ENCODE measurements at places on chromosomes 2 and 18. TPM values are rescaled to one million over a fixed set of nuclear protein-coding genes. Genes with fewer than 3 reads are reported as not detected.

The ATP6V1B1 gene
- 10.9 TPM for polyA plus RNA-seq

The PROC gene
- 1.7 TPM for polyA plus RNA-seq

The ALPI gene
- not detected for polyA plus RNA-seq

The DSC3 gene
- polyA plus RNA-seq = 0.04 TPM

The OBSL1 gene
- 332 TPM for polyA plus RNA-seq

The DSG1 gene
- polyA plus RNA-seq = 0.05 TPM

The GALNT5 gene
- polyA plus RNA-seq = not detected

The TTR gene
- 1,639 TPM for polyA plus RNA-seq

The RNF152 gene
- polyA plus RNA-seq = 2.0 TPM

The GBX2 gene
- polyA plus RNA-seq = not detected

The PCBP1 gene
- polyA plus RNA-seq = 132 TPM

The ZDBF2 gene
- 3.5 TPM for polyA plus RNA-seq

The CYP1B1 gene
- polyA plus RNA-seq = 4.5 TPM

The IL36RN gene
- not detected for polyA plus RNA-seq

The ATOH8 gene
- 13.9 TPM for polyA plus RNA-seq

The KHK gene
- 10.6 TPM for polyA plus RNA-seq

The METTL21A gene
- polyA plus RNA-seq = 8.2 TPM

The TMEM247 gene
- polyA plus RNA-seq = not detected

The PSMA8 gene
- polyA plus RNA-seq = not detected

The AKAIN1 gene
- 6.8 TPM for polyA plus RNA-seq

The CDK15 gene
- polyA plus RNA-seq = 0.11 TPM

The FBXO41 gene
- polyA plus RNA-seq = 6.9 TPM

The GREB1 gene
- 6.2 TPM for polyA plus RNA-seq

The FAM228A gene
- polyA plus RNA-seq = 0.56 TPM

The ACOXL gene
- 0.75 TPM for polyA plus RNA-seq

The INO80B gene
- 68.7 TPM for polyA plus RNA-seq

The FLACC1 gene
- polyA plus RNA-seq = 0.38 TPM

The MRPS9 gene
- 13.1 TPM for polyA plus RNA-seq

The SULT1C4 gene
- polyA plus RNA-seq = 0.92 TPM

The ACKR3 gene
- 6.2 TPM for polyA plus RNA-seq

The CFAP53 gene
- 1.3 TPM for polyA plus RNA-seq

The SFTPB gene
- polyA plus RNA-seq = 0.95 TPM

The EN1 gene
- polyA plus RNA-seq = not detected

The SPP2 gene
- not detected for polyA plus RNA-seq

The MALT1 gene
- polyA plus RNA-seq = 3.2 TPM

The CNTNAP5 gene
- polyA plus RNA-seq = 0.11 TPM

The DSC2 gene
- 2.7 TPM for polyA plus RNA-seq

The RND3 gene
- 4.8 TPM for polyA plus RNA-seq

The GRP gene
- polyA plus RNA-seq = 11.5 TPM

The ZNF892 gene
- polyA plus RNA-seq = 0.76 TPM

The CNDP1 gene
- 0.84 TPM for polyA plus RNA-seq

The ADD2 gene
- 0.38 TPM for polyA plus RNA-seq

The DSC1 gene
- polyA plus RNA-seq = not detected

The CRYGD gene
- polyA plus RNA-seq = 0.28 TPM

The LTBP1 gene
- 1.7 TPM for polyA plus RNA-seq

Data from pancreas (tissue), 10 donors.